HCEC 1CT (cell line): ENCODE measurements at places on chromosomes 6 and 20.

DNA sequence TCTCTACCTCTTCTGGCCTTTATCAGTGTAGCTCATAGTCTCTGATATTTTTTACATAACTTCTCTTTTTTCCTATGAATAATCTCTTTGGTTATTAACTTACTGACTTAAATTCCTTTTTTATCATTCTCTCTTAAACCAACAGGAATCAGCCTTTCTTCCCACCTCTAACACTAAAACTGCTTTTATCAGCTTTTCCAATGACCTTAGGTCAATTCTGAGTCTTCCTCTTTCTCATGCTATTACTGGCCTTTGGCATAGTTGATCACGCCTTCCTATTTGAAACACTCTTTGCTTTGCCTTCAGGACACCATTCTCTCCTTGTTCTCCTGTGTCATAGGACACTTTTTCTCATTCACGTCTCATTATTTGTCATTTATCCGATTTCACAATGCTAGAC, 8.1 kb upstream of the HINT3 start:
- DNase-seq, result no peak

GRCh38 chr20:2637246-2637645, 15.2 kb upstream of the NOP56 start:
- DNase-seq, result no peak

DNA sequence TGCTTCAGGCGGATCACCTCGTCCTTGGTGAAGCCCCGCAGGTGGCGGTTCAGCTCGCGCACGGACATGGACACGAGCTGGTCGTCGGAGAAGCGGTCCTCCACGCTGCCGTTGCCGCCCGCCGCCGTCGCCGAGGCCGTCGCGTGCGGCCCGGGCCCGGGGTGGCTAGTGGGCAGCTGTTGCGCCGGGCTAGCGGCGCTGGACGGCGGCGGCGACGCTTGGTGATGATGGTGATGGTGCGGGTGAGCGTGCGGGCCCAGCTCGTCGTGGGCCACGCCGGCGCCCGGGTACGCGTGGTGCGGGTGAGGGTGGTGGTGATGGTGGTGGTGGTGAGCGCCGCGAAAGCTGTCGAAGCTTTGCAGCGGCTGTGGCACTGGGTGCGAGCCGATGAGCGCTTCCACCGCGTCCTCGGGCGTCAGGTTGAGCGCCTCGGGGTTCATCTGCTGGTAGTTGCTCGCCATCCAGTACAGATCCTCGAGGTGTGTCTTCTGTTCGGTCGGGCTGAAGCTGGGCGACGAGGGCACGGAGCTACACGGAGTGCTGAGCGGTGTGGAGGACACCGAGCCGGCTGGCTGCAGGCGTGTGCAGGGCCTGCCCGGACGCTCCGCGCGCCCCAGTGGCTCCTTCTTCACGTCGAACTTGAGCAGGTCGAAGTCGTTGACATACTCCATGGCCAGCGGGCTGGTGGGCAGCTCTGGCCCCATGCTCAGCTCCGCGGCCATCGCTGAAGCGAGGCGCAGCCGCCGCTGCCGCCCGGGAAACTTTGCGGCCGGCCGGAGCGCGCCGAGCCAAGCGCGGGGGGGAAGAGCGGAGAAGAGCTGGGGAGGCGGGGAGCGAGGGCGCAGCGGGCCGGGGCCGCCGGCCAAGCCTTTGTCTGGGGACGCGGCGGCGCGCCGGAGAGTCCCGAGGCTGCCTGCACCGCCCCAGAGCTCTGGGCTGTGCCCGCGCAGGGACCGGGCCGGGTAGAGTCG, 622 bp downstream of the MAFB start:
- peak; percentile 21 for DNase-seq

DNA sequence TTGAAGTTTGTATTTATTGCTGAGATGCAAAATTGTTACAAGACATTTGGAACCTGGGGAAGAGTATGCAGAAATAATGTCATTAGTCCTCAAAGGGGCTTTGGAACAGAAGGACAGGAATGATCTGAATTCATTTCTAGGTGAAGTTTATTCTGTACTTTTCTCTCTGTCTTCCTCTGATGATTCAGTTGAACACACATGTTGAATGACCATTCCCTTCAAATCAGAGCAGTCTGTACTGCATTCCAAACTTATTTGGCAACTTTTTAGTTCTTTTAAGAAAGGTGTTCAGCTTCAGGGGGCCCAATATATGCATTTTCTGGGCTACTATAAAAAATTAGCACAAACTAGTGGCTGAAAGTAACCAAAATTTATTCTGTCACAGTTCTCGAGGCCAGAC, 213.9 kb upstream of the LAMP5 start:
- DNase-seq, result no peak

DNA sequence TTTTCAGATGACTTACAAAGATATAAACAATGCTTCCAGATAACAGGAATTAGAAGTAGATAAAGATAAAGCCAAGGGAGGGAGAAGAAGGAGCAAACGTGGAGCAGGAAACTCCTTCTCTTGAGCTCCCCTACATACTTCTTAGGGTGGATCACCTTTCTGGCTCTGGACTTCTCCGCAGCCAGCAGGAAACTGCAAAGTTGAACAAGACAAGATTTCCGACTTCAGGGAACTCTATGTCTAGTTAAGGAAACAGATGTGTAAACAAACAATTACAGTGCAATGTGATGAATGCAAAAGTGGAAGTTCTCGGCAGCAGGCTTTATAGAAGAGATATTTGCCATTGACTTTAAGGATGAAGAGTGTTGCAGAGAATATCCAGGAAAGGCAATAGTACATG, 134.0 kb upstream of the MARCKS start:
- DNase-seq, result no peak

DNA sequence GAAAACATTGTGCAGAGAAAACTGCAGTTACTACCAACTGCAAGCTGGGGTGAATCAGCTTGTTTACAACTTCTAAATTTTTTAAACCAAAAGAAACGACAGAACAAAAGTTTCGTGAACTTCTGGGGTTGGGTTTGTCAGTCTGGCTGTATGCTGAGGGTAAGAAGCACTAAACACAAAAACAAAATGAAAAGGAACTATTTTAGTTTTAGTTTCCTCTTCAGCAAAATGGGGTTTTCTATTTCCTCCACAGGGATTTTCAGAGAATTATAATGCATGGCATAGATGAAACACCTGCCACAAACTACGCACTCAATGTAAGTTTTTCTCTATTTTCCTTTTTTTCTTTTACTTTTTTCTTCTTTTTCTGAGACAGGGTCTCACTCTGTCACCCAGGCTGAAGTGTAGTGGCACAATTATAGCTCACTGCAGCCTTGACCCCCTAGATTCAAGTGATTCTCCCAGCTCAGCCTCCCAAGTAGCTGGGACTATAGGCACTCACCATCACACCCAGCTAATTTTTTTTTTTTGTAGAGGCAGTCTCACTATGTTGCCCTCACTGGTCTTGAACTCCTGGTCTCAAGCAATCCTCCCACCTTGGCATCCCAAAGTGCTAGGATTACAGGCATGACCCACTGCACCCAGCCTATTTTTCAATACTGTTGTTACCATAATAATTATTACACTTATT, 40.6 kb downstream of the CGA start:
- DNase-seq, result no peak

GRCh38 chr20:47795214-47795907, 10.1 kb upstream of the SULF2 start:
- no peak for DNase-seq

DNA sequence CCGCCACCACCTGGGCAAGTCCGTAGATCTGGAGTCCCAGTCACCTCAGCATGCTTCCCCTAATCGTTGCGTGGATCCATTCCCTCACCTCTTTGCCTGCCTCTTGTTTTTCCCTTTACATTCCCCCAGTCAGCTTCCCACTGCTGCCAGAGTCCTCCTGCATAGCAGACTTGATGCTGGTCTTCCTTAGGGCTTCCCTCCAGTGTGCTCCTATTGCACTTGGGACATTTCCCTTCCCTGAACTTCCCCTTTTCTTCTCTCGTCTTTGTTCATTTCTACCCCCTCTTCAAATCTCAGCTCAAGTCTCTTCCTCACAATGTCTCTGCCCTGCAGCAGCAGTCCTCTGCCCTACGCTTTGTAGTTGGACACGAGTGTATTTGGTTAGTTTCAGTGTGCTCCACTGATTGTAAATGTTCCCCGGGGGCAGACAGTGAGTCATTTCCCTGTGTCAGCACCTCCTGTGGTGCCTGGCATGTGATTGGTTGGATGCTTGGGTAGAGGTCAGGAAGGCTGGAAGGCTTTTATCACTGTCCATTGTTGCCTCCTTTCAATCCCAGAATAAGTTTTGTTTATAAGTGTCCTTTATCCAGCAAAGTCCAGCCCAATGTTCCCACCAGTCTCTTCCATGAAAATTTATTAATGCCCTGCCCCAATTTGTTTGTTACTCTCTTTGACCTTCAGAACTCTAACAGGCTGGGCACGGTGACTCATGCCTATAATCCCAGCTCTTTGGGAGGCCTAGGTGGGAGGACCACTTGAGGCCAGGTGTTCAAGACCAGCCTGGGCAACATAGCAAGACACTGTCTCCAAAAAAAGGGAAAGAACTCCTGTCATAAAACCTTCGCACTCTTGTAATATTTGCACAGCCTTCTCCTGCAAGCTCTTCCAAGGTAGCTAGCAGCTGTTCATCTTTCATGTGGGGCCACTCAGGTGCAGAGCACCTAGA, 38.3 kb downstream of the FAM120B start:
- peak; percentile 53 for DNase-seq

DNA sequence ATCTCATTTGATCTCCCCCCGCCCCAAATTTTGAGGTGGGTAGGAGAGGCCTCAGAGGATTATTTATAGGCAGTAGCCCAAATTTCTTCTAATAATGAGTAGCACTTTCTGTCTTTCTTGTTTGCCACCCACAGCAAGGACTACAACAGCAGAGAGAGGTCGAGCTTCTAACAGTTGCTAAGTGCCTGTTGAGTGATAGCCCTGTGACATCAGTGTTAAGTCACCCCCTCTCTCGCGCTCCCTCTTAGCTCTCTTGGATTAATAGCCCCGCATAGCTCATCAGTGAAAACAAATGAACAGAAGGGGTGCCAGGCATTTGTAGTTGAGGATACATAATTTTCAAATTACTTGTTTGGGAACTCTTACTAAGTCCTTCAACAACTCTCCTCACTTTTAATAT, 3.5 kb downstream of the ANKRD60 start:
- DNase-seq, result no peak

GRCh38 chr6:139590206-139590605, 215.8 kb upstream of the CITED2 start:
- DNase-seq, result no peak

DNA sequence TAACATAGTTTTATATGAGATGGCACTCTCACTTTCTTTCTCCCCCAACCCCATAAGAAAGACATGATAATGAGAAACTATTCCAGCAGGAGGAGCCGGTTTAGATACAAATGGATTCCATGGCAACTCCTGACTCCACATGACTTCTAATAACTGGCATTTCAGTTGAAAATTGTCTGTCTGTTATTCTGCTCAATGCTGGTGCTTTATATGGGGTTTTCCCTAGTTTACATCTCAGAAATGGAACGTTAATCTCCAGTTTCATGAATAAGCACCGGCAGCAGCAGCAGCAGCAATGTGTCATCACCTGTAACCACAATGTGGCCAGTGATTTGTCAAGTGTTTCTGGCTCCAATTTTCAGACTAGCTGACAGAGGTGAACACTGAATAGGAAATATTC, 8.0 kb upstream of the SIM1 start:
- DNase-seq, result peak; percentile 49

GRCh38 chr20:47529840-47530239, 28.2 kb downstream of the NCOA3 start:
- no peak for DNase-seq

GRCh38 chr20:1777476-1777820, 117.8 kb upstream of the SIRPA start:
- no peak for DNase-seq

DNA sequence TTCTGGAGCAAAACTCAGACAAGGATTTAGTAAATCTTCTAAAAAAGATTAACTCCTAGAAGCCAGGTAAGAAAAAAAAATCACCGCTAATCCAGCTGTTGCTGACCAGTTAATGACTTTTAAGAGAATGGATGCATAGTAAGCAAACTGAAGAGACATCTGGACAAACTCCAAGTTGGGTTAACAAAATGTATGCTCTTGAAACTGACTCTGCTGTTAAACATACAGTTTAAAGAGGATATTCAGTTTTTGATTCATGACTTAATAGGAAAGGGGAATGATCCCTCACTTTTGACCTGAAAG, 70.4 kb downstream of the PLAGL1 start:
- DNase-seq, result no peak
